Activated CD4-positive, alpha-beta T cell treated with anti-CD3 and anti-CD28 coated beads, Interleukin-2, amount 10 ng/mL, durations not matched to agents 7 days and 5 days (primary cell): ENCODE measurements at places on chromosomes 7 and 10.

- DNase-seq: no peak
These were observed 33.9 kb downstream of the CASP7 start for GRCh38 chr10:113713640-113713982.

DNA sequence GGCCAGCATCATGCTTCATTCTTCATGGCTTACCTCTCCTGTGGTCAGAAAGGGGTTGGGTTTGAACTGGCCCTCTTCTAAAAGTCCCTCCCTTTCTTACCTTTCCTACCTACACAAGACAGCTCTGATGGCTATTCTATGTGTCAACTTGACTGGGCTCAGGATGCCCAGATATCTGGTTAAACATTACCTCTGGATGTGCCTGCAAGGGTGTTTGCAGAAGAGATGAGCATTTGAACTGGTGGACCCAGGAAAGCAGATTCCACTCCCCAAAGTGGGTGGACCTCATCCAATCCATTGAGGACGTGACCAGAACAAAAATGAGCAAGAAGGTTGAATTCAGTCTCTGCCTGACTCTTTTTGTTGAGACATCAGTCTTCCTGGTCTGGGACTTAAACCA, 79.0 kb upstream of the TCF7L2 start:
- DNase-seq: no peak

GRCh38 chr10:37952043-37952755, 24.2 kb downstream of the ZNF25 start:
- no peak for DNase-seq

DNA sequence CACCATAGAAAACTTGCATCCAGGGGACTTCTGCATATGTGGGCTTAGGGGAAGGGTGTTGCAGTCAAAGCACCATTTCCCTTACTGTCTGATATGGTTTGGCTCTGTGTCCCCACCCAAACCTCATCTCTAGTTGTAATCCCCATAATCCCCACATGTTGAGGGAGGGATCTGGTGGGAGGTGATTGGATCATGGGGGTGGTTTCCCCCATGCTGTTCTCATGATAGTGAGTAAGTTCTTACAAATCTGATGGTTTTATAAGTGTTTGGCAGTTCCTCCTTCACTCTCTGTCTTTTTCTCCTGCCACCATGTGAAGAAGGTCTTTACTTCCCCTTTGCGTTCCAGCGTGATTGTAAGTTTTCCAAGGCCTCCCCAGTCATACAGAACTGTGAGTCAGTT, 177.4 kb downstream of the ADK start:
- DNase-seq: no peak

DNA sequence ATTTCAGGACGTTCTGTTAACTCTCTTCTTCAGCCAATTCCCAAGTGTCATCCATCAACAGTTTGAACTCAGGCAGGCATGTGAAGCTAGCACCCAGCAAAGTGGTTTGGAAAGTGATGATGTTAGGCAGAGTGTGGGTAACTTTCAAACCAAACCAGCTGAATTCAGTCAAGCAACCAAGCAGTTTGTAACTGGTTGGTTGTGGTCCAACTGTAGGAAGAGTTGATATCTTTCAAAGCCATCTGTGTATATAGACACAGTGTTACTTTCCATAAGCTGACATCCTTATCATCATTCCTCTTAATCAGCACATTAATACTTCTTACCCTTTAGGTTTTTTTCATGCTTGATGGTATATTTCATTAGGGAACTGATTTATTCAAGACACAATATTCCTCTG, 72.2 kb upstream of the NUPR2 start:
- no peak for DNase-seq

DNA sequence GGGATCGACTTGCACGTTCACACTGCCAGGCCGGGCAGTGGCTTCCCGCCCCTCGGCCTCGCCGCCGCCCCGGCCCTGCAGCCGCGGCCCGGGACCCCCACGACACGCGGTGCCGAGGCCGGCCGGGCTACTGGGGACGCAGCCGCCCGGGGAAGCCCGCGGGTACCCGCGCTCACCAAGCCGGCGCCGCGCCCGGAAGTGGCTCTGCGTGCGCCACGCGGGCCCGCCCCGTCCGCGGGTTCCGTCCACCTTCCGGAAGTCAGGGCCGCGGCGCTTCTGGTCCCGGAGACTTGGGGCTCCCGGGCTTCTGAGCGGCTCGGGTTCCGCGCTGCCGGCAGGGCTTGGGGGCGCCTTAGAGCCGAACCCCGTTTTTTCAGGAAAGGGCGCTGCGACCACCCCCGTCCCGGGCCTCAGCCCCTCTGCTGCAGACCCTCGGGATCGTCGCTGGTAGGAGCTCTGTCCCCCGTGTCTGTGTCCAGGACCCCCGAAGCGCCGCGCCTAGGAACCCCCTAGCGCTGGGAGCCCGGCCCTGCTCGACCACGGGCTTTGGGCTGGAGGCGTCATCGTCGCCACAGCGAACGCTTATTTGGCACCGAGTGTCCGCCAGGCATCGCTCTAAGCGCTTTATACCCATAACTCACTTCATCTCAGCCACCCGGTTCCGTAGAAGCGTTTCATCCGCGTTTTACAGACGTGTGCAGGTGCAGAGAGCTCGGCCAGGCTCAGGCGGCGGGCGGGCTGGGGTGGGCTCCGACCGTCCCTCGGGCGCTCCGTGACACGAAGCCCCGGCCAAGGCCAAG, at the start of gene PSMG3:
PSMG3 (minus strand) TSS at position 200 of the 800 bp plus-strand sequence. CDS start 693 bp downstream, outside the sequence.
- peak; percentile 89 for DNase-seq

DNA sequence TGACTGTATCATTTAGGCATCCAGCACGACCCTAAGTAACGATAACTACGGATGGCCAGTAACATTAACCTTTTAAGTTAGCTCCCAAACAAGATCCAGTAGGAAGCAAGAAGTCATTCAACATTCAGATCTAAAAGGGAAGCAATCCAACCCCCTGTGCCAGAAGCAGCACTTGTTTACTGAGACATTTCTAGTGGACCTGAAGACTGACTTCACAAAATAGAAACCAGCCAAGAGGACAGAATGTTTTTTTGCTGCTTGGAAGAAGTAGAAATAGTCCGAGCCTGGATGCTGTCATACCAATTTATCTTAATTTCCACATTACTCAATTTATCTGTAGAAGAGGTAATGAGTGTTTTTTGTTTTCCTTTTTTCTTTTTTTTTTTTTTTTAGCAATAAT, 88.0 kb upstream of the CTTNBP2 start:
- DNase-seq: no peak

DNA sequence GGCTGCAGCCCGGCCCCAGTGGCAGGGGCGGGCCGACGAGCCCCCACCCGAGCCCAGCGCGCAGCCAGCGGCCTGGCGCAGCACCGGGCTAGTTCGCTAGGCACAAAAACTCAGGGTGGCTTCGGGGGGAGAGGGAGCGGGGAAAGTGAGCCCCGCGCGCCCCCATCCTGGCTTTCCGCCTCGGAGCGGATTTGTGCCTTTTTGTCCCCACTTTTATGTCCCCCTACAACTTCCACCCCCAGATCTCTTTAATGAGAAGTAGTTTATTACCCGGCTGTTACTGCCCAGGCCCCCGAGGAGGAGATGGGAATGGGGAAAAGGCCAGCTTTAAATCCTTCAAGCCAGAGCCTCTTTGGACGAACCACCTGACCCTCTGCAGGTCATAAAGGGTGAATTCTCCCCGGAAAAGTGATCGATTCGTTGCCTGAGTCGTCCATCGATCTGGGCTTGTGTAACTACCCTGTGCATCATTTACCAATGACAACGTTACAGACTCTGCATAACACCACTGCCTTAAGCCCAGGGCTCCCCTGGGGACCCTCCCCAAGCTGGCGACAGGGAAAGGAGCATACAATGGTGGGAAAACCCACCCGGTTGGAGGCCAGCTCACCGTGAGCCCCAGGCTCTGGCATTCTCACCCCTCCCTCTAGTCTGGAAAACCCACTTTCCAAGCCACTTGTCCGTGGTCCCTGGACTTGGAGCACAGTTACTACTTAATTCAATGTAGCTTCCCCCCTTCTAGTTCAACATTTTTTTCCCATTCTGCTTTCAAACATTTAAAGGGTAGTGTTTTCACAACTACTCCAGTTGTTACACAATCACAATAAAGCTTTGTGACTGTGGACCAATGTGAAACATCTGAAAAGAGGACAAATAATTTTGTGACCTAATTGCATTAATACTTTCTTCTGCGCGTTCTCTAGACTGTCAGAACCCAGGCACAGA, 748 bp upstream of the SH3PXD2A start:
- no peak for DNase-seq

DNA sequence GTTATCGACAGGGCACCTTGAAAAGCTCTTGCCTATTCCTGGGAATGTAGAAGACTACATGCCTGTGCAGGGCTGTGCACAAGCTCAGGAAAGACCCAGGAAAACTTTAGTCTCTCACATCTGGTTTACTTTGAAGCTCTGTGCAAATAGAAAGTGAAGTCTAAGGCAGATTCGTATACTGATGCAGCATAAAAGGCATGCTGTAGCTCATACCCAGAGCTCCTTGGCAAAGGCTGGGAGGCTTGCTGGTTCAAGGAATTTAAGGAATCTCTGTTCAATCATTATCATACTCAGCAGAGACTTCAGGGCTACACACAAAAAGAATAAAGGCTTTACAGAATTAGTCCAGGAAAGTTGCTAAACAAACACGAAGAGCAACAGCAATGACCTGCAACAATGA, 192.0 kb downstream of the OTUD1 start:
- DNase-seq: no peak

DNA sequence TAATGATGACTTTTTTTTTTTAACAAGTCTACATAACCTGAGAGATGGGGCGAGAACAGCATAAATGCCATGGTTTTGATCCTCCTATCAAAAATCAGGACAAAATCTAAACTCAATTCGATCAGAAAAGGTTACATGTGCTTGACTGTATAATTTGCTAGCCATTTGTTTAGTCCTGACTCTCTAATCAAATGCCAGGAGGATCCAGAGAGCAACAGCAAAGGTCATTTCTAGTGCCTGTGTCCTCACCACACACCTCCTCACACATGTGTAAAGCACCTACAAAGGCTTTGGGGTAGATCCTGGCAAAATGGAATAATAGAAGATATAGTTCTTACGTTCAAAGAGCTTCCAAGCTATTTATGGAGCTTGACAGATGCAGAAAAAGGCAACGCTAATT, 11.0 kb upstream of the FAS start:
- DNase-seq: no peak

- DNase-seq: peak; percentile 16
These were observed 179.8 kb upstream of the CSTF2T start for GRCh38 chr10:51879238-51879637.

DNA sequence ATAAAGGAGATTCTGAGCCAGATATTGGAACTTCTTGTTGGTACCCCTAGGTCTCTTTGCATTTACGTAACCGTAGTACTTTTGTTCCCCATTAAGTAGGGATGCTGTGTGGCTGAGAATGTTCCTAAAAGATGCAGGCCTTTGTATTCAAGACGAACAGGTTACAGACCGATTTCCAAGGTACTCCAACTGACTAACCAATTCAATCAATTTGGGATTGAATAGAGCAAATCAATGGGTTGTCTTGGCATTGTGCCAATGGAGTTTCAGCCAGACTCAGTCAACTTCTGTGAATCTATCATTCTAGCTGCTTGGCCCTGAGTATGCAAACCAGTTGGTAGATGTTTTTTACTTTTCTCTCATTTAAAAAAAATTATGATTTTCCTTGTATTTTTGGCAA, 347.3 kb upstream of the NPVF start:
- no peak for DNase-seq

GRCh38 chr7:32221056-32221455, 150.8 kb upstream of the PDE1C start:
- DNase-seq: no peak

GRCh38 chr7:50207686-50208255, 96.7 kb upstream of the IKZF1 start:
- DNase-seq: peak; percentile 5

- no peak for DNase-seq
These were observed 65.2 kb downstream of the AOAH start for GRCh38 chr7:36659172-36659516.

- no peak for DNase-seq
These were observed 26.0 kb upstream of the MXI1 start for GRCh38 chr10:110181451-110181850.

- no peak for DNase-seq
These were observed 42.0 kb downstream of the FZD1 start for GRCh38 chr7:91306266-91306665.
